ENCODE measurements at places on chromosomes 11 and 22.

- DNase-seq = no peak
Observed at GRCh38 chr11:75728992-75729391, 11.4 kb downstream of the MOGAT2 start.

- no peak for DNase-seq
Observed at GRCh38 chr11:88909500-88909899, 156.3 kb downstream of the GRM5 start.

- DNase-seq = no peak
Observed at GRCh38 chr11:75786101-75786736, 17.6 kb downstream of the DGAT2 start.

DNA sequence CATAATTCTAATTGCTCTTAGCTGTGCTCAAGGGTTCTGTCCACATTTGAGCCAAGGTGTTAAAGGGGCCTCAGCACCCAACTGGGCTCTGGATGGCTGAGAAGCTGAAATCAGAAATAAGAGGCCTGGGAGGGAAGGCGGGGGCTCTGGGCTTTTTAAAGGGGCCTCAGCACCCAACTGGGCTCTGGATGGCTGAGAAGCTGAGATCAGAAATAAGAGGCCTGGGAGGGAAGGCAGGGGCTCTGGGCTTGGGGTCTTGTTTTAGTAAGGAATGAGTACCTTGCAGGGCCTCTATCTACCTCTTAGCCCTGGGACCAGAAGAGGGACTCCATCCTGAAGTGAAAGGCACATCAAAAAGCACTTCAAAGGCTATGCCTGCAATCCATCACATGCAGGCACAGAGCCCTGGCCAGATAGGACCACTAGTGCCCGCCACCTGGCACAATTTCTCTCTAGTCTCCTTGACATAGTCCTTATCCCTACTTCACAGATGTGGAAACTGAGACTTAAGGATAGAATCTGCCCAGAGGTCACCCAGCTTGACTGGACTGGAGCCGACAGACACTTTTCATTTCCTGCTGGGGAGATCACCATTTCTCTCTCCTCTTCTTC is 35.6 kb downstream of the DKK3 start:
- no peak for DNase-seq
